DMS79 (cell line): ENCODE measurements at places on chromosomes 16 and 17.

GRCh38 chr17:9432134-9432885 lies 143.3 kb downstream of the STX8 start:
- DNase-seq, result no peak

DNA sequence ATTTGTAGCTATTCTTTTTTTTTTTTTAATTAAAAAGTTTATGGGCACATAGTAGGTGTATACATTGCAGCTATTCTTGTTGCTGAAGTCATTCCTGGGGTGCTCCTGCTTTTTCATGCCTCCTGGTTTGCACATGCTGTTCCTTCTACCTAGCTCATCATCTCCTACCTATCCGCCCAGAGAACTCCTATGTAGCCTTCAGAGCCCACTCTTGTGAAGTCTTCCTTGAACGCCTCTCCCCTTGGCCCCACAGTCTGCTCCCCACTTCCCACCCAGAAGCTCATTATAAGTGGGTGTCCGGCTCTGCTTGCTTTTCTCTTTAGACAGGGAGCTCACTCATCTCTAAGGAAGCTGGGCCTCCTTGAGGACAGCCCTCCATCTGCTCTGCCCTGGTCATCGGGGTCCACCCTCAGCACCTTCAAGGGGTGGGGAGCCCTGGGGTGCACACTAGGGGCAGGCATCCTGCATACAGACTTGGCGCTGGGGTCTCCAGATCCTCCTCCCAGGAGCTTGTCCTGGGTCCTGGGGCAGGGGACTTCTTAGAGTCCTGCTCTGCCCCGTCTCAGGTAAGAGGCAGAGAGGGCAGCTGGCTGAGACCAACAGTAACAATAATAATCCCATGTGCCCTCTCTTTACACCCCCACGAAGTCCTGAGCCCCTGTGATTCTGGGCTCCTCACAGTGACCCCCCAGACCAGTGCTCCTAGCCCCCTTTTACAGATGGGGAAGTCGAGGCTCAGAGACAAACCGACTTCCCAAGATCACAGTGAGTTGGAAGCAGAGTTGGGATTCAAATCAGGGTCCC lies 3.5 kb upstream of the B9D1 start:
- DNase-seq, result no peak

GRCh38 chr16:80074329-80074728 lies 466.5 kb upstream of the DYNLRB2 start:
- DNase-seq, result no peak

- no peak for DNase-seq
Measured at GRCh38 chr17:40319651-40320540, 10.9 kb downstream of the RARA start.

GRCh38 chr17:69450918-69451317 lies 36.4 kb downstream of the MAP2K6 start:
- no peak for DNase-seq

GRCh38 chr16:82329504-82330192 lies 159.6 kb upstream of the MPHOSPH6 start:
- DNase-seq, result no peak

- no peak for DNase-seq
Measured at GRCh38 chr17:43468691-43469139, 15.1 kb upstream of the DHX8 start.

DNA sequence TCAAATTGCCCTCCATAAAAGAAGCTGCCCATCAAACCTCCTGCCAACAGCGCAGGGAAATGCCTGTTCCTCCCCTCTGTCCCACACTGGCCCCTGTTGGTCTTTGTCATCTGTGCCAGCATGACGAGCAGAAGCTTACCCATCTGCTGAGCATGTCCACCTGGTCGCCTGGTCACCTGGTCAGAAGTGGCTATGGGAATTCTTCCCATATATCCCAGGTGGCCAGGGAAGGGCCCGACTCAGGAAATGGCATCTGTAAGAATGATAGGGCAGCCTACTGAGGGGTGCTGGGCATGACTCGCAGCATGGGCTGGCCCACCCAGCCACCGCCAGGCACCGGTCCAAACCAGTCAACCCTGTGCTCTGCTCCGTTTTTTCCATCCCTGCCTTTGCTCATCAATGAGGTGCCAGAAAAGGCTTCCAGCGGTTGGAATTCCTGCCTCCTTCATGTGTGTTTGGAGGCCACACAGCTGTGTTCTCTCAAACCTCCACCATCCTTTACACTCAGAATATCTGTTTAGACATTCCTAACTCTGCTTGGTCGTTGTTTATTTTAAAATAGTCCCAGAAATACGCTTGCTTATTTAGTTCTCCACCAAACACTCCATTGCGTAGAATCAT lies 145.2 kb downstream of the CLEC16A start:
- no peak for DNase-seq

- no peak for DNase-seq
Measured at GRCh38 chr17:76845541-76846017, 22.6 kb upstream of the MGAT5B start.

DNA sequence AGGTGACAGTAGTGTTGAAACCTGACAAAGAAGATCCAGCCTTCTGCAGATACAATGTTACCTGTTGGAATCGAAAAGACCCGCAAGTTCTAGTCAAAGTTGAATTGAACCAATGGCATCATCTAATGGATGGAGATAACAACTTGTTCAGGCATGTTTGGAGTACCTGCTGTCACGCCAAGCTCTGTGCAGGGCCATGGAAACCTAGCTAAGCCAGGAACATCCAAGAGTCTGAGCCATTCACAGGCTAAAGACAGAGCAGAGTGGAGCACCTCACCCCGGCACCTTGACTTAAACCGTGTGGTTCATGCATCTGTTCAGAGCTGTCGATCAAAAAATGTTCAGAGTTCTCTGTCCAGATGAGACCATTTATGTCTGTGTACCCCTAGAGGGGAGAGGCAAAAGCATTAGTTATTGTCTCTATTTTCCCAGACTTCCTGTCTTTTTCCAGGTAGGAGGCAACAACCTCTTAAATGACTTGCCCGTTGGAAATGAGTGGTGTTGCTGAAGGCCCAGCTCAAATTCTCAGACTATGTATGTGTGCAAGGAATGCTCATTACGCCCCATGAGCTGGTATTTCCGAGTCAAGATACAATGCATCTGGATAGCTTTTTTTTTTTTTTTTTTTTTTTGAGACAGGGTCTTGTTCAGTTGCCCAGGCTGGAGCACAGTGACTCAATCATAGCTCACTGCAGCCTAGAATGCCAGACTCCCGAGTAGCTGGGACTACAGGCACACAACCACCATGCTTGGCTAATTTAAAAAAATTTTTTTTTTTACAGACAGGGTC lies 44.9 kb upstream of the XYLT1 start:
- no peak for DNase-seq

- no peak for DNase-seq
Measured at GRCh38 chr17:54063639-54064038, 240.9 kb downstream of the KIF2B start.

DNA sequence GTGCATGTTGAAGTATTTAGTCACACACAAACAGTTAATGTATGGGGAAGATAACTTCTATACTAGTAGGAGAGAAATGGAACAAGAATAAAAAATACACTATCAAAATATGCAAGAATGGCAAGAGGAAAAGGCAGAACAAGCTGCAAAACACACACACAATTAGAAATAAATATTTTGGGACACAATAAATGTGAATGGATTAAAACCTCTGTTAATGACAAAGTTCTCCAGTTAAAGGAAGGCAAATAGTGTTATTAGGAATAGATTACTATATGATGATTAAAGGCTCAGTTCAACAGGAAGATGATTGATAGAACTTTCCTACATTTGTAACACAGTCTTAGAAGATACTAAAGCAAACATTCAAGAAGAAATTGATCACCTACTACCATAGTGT lies 106.3 kb upstream of the ZNF750 start:
- DNase-seq, result no peak

DNA sequence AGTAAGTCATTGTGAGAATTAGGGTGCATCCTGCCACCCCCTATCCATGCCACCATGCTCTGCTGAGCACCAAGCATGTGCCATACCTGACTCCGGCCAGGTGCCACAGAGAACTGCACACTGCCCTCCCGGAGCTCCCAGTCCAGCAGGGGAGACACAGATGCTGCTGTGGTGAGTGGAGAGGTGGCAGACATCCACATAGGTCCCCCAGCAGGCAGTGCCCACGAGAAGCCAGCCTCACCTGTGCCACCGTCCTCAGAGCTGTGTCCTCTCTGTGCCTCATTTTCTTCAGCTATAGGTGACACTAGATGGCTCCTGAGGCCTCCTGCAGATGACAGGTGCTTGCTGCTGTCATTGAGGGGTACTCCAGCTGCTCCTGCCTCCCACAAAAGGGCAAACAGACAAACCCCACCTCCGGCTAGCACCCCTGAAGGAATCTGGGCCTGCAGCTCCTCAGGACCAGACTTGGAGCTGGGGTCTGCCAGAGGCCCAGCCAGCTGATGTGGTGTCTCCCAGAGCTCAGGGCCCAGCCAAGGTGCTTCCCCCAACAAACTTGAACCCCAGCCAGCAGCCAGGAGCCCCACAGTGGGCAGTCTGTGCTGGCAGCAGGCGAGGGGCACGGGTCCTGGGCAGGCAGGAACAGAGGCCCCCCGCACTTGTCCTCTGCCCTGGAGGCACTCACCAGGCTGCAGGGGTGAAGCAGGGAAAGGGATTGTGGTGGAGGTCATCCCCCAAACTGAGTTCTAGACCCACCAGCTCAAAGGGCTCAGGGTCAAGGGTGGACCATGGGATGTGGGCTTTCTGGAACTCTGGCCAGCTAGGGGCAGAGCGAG lies 17.1 kb downstream of the FOXJ1 start:
- no peak for DNase-seq

DNA sequence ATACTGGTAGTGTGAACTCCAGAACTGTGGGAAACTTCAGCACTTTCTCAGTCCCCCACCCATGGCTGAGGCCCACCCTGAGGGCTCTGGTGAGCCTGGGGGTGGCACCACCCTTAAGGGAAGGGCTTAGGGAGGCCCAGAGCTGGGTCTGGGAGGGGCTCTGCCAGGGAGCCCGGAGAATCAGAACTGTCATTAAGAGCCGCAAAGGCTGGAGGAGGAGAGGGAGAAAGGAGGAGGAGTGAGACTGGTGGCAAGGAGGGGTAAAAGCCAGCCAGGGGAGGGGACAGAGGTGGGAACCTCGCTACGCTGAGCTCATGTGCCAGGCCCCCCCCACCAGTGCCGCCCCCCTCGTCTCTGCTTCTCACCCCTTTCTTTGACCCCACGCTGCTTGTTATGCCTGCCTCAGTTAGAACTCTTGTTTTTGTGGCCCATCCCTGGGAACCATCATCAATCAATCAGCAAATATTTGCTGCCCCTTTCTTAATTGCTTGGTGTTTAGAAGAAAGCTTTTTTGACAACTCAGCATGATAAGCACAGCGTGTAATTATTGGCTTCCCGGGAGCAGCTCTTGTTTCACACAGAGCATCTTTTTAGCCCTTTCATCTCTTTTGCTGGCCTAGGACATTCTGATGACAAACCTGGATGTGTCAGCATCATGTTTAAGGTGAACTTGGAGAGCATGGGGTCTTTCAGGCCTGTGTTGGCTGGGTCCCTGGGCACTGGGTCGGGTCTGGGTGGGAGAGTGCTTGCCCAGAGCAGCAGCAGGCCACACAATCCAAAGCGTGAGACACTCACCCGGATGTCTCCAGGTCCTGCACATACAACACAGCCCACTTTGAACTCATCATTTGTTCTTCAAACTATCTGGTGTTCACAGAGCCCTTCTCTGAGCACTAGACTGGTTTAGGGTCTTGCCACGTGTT lies 77.7 kb downstream of the NETO2 start:
- no peak for DNase-seq

GRCh38 chr17:44932787-44933097 lies 14.8 kb downstream of the KIF18B start:
- no peak for DNase-seq

GRCh38 chr17:13337151-13337550 lies 264.6 kb downstream of the HS3ST3A1 start:
- no peak for DNase-seq

DNA sequence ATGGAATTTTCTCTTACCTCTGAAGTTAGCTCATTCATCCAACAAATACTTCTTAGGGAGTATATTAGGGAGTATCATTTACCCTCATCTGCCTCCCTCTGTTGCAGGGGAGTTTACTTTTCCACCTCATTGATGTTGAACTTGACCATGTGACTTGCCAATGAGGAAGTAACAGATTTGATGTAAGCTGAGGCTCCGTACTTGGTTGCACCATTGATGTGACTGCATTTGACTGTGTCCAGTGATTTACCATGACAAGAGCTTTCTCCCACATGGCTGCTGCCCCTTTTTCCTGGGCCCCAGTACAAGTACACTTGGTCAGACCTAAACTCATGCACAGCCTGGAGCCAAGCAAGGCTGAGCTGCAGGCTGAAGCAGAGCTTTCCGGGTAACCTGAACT lies 81.6 kb upstream of the HS3ST2 start:
- DNase-seq, result no peak

GRCh38 chr17:29549177-29549923 lies 17.5 kb downstream of the ABHD15 start:
- peak; percentile 34 for DNase-seq

DNA sequence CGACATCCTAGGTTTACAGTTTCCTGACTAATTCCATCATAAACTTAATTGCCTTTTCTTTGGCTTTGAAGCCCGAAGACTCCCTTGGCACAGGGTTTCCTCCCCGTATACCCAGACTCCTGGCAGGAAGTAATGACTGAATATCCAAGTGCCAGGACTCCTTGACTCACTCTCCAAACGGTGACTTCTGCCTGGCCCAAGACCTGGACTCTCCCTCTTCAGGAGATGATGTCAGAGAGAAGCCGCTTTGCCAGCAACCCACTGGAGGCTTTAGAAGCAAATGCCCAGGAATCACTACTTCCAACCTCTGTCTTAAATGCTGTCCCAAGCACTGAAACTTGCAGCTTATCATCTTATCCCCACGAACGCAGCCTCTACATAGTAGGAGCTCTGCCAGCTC lies 146.5 kb downstream of the RGS9 start:
- no peak for DNase-seq

DNA sequence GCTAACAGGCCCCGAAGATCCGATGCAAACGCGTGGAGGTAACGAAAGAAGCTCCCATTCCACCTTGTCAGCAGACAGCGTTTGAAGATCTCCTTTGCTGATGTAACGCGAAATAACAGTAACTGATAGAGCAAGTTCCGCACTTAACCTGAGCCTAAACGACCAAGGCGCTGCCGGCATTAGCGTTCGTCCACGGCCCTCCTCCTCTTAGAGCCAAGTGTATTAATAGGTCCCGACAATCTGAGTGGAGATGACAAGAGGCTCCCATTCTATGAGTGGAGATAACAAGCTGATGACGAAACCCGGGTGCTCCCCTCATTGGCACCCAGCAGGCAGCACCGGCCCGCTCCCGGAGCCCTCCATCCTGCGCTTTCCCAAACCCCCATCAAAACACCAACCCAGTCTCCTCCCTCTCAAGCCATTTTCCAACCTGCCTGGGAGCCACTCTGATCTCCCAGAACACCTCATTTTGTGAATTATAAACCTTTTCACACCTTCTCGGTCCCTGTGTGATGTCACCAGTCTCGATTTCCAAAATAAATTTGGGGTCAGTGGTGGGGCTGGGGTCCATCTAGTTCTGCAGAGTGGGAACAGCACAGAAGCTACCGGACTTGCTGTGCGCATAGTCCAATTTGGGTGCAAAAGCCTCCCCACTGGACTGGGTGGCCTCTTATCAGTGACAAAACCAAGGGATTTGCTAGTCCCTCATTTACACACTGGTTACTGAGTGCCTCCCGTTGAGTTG lies 35.4 kb upstream of the ARL4D start:
- DNase-seq, result no peak

GRCh38 chr17:40648384-40648968 lies 858 bp upstream of the SMARCE1 start:
- no peak for DNase-seq

- no peak for DNase-seq
Measured at GRCh38 chr17:78000341-78000740, 41.8 kb downstream of the TNRC6C start.
